ENCODE measurements at places on chromosomes 3 and 15.

GRCh38 chr15:50774450-50774849 lies 8.9 kb upstream of the SPPL2A start:
- no peak for DNase-seq

DNA sequence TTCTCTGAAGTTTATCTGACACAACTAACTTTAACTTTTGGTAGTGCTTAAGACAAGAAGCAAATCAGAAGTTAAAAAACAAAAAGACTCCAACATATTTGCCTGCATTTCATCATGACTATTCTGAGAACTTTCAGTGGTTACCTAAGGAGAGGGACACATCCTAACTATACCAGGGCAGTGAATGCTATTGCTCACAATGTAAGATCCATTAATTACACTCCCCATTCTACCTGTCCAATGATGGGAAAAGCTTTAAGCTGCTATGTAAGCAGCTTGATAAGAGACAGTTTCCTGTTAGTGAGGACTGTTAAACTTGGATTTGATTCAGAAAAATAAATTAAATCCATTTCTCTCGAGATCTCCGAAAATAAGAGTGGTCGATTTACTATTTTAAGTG lies 37.5 kb downstream of the SERPINI1 start:
- no peak for DNase-seq

- DNase-seq: no peak
Measured at GRCh38 chr15:69013726-69014406, 629 bp upstream of the NOX5 start.

GRCh38 chr3:122284486-122284885 lies 40.6 kb upstream of the CSTA start:
- DNase-seq: no peak

DNA sequence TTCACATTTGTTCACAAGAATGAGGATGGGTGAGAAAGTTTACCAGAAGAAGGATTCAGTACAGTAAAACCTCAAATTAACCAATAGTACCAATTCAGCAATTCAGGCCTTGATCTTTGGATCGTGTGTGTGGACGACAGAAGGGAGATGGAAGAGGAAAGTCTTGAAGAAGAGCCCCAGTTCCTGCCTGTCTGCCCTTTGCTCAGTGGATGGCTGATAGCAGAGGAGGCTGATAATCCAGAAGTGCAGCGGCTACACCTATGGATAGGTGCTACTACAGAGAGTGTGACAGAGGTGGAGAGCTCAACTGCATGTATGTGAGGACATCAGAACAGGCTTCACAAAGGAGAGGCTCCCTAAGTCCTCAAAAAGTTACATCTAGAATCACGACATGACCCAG lies 29.2 kb upstream of the PLXND1 start:
- no peak for DNase-seq

DNA sequence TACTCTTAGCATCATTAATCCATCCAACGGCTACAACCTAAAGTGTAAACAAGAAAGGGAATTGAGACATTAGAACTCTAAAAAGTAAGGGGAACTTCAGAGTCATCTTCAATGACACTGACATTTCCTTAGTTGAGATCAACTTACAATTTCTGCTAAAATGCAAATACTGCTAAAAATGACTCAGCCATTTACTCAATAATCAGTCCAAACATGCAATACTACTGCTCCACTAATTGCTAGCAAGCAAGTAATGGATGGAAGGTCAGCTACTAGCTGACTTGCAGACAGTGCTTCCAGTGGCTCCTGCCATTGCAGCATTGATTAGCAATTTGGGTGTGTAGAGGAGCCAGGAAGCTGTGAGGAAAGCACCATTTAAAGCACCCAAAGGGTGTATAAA lies 28.4 kb downstream of the CD200R1L start:
- no peak for DNase-seq

DNA sequence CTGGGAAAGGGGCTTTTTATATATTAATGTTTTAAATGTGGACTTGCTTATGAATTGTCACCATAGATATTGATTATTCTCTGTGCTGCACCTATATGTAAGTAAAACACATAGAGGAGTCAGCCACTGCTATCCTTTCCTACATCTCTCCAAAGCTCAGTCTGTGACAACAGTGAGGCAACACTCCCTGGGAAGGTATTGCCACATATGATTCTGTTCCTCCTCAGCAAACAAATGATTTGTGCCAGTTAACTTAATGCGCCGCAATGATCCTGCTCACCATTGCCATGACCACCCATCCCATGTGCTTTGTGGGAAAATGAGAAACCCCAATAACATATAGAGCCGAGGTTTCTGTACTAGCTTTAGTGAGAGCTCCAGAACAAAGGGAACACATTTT lies 75.1 kb upstream of the FBN1 start:
- DNase-seq: no peak

GRCh38 chr15:34357653-34358052 lies 9.3 kb downstream of the LPCAT4 start:
- DNase-seq: no peak

DNA sequence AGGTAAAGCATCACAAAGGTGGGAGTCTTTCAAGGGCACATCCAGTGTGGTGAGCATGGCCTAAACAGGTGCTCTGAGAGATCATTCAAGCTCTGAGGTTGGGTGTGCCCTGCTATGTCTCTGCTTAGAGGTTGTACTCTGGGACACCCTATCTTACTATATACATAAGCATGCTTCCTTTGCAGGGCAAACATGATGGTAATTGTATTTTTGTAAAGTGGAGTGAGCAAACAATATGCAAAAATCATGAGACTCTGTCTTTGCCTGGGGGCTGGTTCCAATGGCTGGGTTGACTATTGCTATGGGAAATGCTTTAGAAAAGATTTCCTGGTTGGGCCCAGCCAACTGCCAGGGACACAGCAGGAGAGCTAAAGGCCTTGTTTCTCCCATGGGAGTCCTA lies 315.1 kb upstream of the TLE3 start:
- no peak for DNase-seq

- DNase-seq: no peak
Measured at GRCh38 chr15:31175484-31175883, 74.0 kb upstream of the TRPM1 start.

DNA sequence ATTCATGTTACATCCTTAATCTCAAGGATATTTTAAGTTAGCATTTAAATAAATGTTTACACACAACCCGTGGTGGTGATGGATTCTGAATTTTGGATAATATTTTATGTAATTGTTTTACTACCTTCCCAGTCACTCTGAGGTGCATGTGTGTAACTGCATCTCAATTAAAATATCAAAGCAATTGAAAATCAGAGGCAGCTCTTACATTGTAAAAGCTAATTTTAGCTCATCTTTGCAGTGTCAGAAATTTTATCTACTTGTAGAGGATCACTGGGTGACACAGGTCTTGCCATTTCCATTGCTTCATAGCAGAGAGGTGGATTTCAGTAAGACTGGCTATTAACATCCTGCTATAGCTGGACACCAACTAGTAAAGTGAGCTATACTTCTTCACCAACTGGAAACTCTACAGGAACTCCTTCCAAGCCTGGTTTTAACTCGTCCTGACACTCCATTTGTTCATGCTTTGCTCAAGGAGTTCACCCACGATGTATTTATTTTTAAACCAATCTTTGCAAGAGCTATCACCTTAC lies 19.6 kb upstream of the MITF start:
- DNase-seq: no peak

GRCh38 chr15:85128621-85129020 lies 147.0 kb downstream of the PDE8A start:
- no peak for DNase-seq

DNA sequence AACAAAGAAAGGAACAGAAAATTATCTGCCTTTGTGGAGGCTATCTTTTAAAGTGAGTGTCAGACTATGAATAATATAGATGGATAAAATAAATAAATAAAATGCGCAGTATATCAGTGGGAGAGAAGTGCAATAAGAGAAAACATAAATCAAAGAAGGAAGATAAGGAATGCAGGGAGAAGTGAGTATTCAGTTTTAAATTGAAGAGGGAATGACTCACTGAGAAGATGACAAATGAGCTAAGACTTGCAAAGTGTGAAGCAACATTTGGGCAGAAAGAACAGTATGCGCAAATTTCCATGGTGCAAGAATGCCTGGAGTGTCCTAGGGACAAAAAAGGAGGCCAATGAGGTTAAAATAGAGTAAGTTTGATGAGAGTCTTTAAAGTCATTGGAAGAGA lies 1300.1 kb upstream of the ALCAM start:
- DNase-seq: no peak

DNA sequence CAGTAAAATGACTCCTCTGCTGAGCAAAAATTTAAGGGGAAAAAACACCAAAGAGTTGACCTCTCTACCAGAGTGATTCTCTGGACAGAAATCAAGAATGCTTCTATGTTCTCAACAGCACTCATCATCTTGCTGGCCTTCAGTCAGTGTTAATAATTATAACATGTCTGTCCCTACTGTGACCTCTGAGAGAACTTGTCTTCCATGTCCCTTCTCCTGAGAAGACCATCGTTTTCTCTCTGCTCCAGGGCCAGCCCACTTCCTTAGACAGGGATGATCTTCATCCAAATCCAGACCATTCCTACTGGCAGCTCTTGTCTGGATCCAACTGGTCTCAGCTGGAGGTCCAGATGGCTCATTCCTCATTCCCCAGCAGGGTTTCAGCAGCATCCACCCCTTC lies 139.0 kb upstream of the NECTIN3 start:
- DNase-seq: peak; percentile 17

DNA sequence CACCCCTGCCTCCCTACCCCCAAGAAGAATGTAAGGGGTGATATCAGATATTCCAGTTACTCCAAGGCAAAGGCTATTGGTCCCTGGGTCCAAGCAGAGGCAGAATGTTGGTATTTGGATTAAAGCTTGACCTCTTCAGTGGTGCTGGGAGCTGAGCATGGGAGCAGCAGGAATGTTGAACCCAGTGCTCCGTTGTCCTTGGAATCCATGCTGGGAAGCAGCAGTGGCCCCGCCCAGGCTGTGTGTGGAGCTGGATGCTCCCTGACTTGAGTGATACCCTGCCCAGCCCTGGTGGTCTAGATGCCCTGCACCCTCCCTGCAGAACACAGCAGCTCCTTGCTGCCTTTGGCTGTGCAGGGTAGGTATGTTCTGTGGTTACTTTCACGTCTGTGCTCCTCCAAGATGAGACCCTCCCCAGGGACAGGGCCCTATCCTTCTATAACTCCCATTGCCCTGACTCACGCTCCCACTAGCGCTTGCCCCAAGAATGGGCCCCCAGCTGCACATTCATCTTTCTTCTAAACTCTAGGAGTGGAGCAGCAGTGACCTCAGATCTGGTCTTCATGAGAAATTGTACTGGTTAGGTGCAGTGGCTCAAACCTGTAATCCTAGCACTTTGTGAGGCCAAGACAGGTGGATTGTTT lies 35.1 kb downstream of the UMPS start:
- no peak for DNase-seq

DNA sequence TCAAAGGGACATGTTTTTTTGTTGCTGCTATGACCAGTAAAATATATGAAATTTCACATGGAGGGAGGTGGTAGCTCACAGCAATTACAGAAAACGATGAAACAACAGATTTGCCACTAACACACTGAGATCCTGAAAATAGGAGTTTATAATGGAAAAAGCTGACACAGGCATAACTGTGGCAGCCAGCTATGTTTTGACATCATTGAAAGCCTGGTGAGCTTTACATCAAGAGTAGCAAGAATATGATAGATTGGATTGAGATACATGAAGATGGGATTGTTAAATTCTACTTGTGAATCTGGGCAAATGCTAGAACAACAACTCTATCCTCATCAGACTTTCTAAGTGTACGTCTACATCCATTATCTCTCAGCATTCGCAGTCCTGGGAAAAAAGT lies 760.7 kb downstream of the GRM7 start:
- no peak for DNase-seq

DNA sequence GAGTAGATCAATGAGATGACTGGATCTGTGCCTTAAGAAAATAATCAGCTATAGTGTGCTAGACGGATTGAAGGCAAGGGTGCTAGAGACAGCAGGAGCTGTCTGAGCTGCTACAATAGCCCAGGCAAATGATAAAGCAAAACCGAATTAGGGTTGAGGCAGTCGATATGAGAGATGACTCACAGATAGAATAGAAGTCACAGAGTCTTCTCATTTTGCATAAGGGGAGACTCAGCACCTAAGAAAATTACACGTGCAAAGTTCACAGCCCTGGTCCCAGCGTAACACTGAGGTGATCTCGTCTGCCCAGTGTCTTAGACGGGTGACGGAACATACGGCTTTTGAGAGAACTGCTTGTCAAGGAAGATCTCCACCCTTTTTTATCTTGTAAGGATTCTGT lies 11.6 kb downstream of the LPP start:
- no peak for DNase-seq

DNA sequence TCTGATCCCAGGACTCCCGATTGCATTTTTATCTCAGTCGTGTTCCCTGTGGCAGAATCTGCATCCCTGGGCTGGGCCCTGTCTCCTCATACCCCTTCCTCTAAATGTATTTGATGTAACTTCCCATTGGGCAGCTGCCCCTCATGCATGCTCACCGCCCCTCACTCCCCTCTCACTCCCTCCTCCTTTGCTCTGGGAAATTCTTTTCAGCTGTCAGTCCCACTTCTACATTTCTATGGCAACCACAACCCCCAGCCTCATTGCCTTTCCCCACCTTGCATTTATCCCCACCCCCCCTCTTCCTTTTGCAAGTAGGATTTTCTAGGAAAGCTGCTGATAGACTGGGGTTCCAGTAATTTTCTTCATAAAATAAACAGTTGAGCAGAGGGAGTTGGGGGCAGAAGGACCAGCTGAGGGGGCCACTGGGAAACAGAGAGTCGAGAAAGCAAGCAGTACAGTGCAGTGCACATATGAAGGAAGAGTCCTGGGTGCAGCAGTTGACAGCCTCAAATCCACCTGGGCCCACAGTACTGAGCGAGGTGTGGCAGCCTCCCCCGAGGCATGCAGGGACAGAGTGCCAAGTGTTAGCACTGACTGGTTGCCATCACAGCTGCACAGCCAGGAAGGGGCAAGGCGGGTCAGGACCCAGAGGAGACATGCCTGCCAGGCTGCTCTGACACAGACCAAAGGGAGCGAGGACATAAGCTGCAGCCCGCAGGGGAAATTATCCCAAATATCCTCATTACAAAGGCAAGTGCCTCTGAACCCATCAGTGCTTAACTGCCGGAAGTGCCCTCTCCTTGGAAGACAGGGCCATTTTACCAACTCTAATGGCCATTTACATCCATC lies 476.3 kb downstream of the EPHB1 start:
- no peak for DNase-seq

GRCh38 chr15:51172193-51172592 lies 77.5 kb upstream of the TNFAIP8L3 start:
- DNase-seq: no peak

DNA sequence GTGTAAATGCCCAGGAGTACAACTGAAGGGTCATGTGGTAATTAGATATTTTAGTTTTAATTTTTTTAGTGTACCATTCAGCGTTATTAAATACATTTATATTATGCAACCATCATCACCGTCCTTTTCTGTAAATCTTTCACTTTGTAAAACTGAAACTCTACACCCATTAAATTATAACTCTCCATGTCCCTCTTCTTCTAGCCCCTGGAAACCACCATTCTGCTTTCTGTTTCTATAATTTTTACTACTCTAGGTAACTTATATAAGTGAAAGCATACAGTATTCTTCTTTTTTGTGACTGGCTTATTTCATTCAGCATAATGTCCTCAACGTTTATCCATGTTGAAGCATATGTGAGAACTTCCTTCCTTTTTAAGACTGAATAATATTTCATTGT lies 48.1 kb downstream of the STXBP5L start:
- DNase-seq: no peak

- DNase-seq: no peak
Measured at GRCh38 chr3:69776289-69776688, 37.0 kb downstream of the MITF start.

All from WERI-Rb-1 (cell line).